ENCODE measurements at places on chromosomes 5 and 9.
A peak's percentile ranks its signal among the peaks of the same experiment; 100 is the strongest.

DNA sequence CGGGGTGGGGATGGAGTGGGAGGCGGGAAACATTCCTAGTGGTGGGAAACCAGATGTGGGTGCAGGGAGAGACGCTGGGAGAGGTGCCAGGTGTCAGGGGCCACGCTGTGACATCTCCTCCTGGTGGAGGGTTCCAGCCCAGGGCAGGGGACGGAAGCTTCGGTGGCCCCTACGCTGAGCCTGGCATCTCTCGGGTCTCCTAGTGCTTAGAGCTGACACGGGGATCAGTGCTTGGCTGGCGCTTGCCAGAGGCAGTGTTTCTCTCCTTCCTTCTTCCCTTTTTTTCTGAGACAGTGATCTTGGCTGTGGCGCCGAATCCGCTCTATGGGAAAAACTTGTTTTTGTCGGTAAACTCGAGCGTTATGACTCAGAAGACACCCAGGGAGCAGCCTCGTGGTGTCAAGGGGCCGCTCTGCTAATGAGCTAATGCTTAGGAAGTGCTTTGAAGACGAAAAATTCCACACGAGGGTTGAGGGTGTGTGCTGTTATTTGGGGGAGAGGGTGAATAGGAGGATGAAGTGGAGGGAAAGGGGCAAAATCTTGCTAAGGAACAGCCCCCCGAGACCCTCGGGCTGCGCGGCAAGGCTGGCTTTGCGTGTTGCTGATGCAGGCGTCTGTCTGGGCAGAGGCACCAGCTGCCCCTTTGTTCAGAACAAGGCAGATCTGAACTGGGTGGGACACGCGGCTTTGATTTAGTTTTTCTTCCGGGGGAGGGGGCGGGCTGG, 20.4 kb upstream of the IER5L start:
- DNase-seq: no peak

- no peak for DNase-seq
Observed at GRCh38 chr5:115379622-115380344, 83.3 kb upstream of the CCDC112 start.

- DNase-seq: no peak
Observed at GRCh38 chr5:39794513-39795210, 369.9 kb upstream of the DAB2 start.

DNA sequence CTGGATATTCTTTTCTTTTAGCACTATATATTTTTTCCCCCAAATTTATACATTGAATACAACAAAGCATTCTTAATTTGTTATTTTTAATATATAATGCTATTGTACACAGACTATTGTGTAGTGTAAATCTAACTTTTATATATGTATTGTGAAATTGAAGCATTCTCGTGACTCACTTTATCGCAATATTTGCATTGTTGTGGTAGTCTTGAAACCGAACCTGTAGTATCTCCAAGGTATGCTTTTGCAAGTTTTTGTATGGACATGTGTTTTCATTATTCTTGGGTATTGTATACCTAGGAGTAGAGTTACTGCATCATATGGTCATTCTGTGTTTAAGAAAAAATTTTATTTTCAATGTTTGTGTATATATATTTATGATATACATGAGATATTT, 49.6 kb downstream of the NSD1 start:
- no peak for DNase-seq

GRCh38 chr9:27939186-27939585, 365.9 kb upstream of the C9orf72 start:
- DNase-seq: no peak

GRCh38 chr5:93580063-93580926, 724 bp downstream of the NR2F1-AS1 start:
- peak; percentile 20 for DNase-seq

DNA sequence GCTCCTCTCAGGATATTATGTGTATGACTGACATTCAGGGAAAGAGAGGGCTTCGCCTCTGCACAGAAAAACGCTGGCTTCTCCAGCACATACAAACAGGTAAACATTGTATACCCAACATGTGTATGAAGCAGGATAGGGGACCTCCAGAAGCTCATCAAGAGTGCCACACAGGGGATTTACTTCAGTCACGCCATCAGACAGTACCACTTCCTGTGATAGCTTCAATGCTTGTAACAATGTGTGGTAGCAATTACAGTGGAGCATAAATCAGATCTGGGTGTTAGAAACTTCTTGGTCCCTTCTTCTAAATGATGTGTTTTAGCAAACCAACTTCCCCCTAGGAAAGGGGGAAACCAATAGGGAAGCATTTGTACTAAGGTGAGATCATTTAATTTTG, 160.8 kb downstream of the TSSK1B start:
- DNase-seq: no peak

- DNase-seq: no peak
Observed at GRCh38 chr5:101306391-101307137, 403.5 kb upstream of the ST8SIA4 start.

DNA sequence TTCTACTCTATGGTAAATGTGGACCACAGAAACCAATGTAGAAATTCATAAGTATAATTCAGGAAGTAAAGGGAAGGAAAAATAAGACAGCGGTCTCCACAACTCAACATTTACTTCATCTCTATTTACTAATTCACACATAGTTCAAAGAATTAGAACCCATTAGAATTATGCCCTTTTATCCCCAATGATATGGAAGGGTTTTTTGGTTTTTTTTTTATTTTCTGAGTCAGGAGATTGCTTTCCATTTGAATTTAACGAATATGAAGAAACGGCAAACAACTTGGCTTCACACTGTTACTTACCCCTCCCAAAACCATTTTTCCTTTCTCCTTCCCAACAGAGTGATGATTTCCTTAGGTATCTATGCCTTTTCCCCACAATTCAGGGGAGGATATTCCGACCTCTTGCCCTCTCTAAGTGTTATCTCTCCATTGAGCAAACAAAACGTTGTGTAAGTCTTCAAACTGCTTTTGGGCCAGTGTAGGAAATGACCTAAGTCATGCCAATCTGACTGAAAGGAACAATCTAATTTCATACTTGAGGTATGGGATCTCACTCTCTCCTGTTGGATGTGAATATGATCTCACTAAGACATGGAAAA, 72.0 kb downstream of the CETN3 start:
- no peak for DNase-seq

GRCh38 chr5:14379739-14380497, 201.7 kb upstream of the OTULINL start:
- no peak for DNase-seq

- DNase-seq: no peak
Observed at GRCh38 chr9:129494113-129494789, 126.7 kb downstream of the C9orf50 start.

GRCh38 chr9:6779417-6780241, 21.9 kb downstream of the KDM4C start:
- DNase-seq: no peak

DNA sequence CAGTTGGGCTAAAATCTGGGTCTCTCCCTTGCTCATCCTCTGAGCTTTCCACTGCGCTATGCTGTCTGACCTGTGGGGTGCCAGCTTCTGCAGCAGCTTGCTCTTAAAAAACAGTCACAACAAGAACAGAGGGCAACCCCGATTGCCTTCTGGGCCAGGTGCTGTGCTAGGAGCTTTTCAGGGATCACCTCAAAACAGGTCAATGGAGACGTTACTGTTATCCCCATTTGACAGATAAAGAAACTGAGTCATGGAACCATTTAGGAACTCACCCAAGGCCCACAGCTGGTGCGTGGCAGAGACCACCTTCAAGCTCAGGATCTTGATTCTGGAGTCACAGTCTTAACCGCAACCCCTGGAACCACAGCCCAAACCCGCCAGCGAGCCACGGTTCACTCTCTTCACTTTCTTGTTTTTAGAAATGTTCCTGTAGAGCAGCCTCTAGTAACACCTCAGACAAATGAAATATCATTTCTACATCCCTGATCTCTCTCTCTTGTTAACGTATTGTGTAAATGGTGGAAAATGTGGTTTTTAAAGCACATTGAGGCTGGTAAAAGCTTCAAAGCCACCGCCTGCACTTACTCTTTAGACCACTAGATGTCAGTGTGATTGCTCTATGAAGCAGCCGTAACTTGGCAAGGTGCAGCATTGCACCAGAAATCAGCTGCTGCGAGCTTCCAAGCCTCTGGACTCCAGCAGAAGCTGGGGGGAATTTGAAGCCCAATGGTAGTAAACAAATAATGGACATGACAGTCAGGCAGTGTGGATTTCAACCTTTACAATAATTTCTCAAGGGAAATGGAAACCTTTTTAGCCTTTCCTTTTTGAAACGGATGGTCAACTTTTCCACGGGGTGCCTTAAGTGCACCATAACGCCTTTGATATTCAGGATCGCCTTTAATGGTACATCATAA, 1.7 kb downstream of the FYB1 start:
- DNase-seq: peak; percentile 68

- DNase-seq: no peak
Observed at GRCh38 chr5:141706121-141706520, 24.1 kb upstream of the ARAP3 start.

GRCh38 chr5:87827539-87827938, 414.8 kb upstream of the CCNH start:
- DNase-seq: no peak

- no peak for DNase-seq
Observed at GRCh38 chr5:181261320-181262049, 542 bp upstream of the TRIM52 start.

DNA sequence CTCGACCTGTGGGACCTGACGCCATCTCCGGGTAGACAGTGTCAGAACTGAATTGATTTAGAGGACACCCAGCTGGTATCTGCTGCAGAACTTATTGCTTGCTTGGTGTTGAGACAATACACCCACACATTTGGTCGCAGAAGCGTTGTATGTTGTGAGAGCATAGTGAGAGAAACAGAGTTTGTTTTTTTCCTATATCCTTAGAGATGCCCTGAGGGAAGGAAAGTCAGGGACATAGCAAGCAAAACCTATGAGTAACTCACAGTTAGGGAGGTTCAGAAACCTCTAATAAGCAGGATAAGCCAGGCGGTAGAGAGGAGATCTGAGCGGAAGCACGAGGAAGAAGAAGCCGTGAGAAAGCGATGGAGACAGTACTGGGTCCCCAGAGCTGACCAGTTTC, 59.8 kb downstream of the PTCD2 start:
- DNase-seq: peak; percentile 14

DNA sequence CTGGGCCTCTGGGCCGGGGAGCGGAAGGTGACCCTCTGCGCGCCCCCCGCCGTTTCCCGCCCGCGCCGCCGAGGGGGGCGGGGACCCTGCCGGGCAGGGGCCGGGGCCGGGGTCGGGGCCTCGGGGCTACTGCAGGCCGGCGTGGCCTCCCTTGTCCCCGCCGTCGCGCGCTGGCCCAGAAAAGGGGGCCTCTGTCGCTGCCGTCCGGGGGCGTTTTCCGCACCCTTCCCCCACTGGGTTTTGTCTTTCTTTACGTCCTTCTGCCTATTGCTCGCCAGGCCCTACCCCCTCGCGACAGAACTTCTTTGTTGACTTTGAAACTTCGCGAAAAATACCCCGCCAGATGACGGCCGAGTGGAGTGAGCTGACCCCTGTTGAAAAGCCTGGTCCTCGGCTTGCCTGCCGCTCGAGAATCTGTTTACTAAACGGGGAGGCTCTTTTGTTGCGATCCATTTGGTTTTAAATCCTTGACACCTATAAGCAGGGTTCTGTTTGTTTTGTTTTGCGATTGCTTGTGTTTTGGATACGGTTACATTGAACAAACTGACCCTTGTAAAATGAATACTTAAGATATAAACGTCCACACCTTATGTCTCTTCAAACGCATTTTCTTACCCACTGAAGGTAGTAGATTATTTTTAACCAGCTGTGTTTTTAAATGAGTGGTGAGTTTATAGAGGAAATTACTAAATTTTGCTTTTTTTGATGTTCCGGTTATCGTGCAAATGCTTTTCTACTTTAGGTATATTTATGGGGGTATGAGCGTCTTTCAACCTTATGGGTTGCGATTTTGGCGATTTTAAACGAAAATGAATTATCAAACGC, 765 bp downstream of the MARCHF6 start:
- no peak for DNase-seq

DNA sequence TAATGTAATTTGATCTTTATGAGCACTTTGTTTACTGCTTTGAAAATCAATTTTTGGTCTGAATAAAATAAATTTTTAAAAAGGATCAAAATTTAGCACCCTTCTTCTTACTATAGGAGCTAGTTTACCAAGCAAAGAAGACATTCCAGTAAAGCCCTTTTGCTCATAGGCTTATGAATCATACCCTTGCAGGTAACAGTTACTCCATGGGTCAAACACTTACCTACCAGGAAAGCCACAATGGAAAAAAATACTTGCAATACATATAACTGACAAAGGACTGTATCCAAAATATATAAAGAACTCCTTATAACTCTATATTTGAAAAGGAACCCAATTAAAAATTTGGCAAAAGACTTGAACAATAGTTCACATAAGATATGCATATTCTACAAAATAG, 66.6 kb downstream of the SHOC1 start:
- DNase-seq: no peak

DNA sequence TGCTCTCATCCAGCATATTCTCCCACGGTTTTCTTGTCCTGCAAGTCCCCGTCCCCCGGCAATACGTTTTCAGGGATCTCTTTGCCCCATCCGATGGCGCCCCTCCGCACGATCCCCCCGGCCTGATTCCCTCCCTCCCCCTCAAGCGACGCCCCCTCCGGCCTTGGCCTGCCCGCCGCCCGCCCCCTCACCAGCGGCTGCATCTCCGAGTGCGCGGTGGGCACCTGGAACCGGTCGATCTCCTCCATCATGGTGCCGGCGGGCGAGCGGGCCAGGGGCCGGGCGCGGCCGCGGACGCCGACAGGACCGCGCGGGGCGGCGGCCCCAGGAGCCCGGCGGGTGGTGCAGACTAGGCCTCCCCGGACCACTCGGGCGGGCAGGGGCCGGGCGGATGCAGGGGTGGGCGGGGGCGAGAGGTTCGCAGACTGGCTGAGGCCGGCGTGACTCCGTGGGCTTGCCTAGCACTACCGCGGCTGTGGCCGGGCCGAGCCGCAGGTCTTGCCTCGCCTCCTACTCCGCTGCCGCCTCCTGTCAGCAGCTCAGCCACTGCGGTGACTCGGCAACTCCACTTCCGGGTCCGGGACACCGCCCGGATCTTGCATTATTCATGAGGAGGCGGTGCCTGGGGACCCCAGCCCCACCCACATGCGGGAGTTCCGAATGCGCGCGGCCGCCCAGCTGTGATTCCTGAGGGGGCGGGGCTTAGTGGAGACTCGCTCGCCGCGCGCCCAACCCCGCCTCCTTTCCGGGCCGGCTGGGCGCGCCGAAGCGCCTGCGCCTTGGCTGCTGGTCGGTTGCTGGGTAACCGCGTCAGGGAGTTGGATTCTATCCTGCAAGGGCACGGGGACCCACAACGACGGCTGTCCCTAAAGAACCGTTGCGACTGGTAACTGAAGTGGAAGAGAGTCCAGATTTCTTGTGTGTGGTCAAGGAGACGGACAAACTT, at the start of the genes DNAI1 and FAM219A:
DNAI1 (plus strand) TSS at position 793 of the 946 bp plus-strand sequence. CDS start 201 bp downstream, outside the sequence.
FAM219A (minus strand) TSS at position 558 of the 946 bp plus-strand sequence; CDS start at position 251, 307 bp downstream.
- DNase-seq: peak; percentile 95

DNA sequence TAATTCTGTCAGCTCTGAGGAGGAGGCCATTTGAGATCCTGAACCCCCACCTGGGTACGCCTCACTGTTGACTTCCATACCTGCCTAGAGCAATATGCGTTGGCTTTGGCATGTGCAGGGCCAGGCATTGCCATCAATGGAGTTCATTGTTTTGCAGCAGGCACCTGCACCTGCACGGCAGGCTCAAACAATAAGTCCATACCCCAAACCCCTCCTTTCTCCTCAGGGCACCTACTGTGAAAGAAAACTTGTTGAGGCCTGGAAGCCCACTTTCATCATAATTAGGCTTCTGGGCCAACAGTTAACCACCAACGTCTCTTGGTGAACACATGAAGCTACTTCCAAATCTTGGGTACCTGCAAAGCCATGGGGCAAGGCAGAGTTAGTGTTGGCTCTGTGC, 238.7 kb downstream of the NFIB start:
- no peak for DNase-seq
